ENCODE measurements at places on chromosomes 5 and 9. TPM values are rescaled to one million over a fixed set of nuclear protein-coding genes. Genes with fewer than 3 reads are reported as not detected.

DNA sequence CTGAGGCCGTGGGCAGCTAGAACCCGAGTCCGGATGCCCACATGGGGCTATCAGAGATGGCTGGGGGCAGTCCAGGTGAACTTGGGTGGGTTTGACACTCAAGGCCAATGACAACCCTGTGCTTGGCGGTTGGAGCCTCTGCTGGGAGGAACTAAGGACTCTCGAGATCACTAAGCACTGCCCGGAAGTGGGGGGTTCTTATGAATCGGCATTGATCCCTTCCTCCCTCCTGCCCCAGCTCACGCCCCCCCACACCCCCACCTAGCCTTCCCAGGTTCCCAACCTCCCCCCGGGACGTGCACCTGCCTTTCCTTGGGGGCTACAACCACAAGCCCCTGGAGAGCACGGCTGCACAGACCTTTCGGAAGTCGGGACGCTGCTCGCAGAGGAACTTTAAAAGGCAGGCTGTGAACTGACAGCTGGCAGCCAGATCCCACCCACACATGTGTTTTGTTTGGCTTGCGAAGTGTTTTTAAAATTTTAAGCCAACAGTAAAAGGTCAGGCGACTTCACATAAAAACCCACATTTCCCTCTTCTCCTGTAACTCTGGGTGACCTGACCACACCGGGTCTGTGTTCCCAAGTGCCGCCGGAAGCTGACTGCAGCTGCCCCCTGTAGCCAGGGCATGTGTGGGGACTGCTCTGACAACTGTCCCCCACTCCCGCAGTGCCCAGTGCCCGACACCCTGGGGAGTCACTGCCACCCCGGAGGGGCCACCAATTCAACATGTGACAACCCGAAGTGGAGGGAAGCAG is 5.1 kb upstream of the RALGDS start:
- no peak for DNase-seq

DNA sequence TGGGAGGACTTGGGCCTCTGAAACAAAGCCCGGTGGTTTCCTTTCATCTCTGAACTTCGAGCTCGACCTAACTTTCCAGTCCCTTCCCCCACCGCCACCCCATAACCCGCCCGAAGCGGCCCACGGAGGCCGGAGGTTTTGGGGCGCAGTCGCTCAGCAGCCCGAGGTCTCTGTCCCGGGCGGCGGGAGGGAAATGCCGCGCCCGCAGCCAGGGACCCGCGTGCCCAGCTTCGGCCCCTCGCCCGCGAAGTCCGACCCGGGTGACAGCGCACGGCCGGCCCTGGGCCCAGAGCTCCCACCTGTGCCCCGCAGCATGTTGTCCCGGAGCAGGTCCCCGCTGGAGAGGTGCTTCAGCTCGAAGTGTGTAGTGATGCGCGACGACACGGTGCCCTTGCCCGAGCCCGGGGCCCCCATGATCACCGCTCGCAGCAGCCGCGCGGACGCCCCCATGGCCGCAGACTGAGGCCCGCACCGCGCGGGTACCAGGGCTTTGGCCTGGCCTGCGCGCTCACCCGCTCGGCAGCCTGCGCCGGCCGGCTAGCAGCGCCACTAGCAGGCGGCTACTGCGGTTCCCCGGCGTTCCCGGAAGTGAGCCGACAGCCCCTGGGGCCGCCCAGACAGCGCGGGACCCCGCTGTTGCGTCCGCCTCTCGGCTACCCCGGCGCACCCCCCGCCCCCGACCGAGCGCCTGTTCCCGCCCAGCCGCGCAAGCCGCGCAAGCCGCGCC is at the start of gene AK3:
AK3 (minus strand) TSS at position 565 of the 727 bp plus-strand sequence; CDS start at position 450, 115 bp downstream.
- peak; percentile 85 for DNase-seq

DNA sequence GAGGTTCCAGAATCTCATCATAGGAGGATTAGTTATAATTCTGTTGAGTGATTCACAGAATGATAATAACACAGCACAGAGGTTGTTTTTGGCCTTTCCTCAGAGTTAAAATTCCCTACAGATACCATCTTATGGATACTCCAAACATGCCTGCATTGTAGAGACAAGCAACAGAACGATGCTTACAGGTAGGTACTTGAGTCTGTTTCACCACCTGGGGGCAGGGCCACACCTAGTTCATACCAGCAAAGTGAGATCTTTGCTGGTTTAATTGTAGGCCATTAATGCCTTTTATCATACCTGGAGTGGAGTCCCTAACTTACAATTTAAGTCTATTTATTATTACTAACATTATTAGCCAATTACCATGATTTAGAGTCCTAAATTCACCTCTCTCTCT is 416.5 kb upstream of the TLE4 start:
- no peak for DNase-seq

DNA sequence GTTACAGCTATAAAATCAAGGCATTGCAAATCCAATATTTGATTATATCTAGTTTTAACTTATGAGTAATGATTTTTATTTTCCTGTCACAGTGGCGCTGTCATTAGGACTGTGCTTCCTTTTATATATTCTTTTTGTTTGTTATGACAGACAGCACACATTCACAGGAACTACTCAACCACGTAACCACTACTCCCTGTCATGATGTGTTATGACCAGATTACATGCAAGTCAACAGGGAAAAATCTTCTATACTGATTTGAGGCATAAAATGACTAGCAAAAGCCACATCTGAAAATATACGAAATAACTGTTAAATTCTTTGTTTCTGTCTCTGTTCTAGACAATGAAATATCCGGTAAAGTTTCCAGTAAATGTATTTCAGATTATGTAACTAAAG is 25.4 kb downstream of the SREK1 start:
- no peak for DNase-seq

DNA sequence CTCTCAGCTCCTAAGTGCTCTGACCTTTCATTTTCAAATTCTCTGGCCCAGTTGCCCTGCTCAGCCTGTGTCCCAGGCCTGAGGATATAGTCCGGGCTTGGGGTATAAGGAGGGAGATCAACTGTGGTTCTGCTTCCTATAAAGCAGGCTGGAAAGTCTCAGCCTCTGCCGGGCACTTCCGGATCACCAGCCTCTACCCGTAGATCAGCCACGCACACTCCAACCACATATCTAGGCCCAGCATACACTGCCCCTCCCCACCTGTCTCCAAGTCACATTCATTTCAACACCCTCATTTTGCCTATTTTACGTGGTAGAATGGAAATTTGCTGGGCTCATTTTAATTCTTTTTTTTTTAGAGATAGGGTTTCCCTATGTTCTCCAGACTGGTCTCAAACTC is 3.1 kb downstream of the ZER1 start:
- DNase-seq = no peak

GRCh38 chr5:124736805-124737188 is 9.6 kb downstream of the ZNF608 start:
- DNase-seq = no peak

- no peak for DNase-seq
Measured at GRCh38 chr5:32578363-32578762, 7.0 kb upstream of the SUB1 start.

DNA sequence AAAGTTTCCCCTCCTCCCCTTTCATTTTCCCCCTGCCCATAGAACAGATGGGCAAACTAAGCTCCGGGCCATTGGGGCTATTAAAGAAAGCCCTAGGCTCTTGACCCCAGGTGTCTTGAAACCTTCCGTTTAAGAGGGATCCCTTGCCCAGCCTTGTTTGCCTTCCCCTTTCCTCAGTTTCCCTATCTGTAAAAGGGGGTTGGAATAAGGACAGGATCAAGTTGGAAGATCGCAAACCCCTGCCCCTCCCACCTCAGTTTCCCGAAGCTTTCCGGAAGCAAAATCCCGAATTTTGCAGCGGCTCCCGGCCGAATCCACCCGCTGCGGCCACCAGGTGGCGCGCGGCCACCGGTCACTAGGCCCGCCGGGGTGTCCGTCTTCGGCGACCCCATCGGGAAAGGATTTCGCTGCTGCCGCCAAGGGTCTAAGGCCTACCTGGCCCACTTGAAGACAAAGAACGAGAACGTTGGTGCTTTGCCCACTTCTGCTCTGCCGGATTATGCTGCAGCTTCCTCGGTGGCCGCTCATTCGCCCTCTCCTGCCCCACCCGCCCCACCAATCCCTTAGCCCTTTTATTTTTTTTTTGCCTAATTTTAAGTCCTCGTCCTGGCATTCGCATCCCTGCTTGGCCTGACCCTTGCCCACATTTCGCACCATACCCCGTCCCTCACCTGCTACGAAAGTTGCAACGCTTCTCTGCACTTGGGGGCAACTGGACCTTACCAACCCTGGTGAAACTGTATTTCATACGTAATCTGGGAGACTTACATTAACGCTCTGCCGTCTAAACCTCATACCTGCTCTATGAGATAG is 962 bp upstream of the NR6A1 start:
- peak; percentile 77 for DNase-seq

DNA sequence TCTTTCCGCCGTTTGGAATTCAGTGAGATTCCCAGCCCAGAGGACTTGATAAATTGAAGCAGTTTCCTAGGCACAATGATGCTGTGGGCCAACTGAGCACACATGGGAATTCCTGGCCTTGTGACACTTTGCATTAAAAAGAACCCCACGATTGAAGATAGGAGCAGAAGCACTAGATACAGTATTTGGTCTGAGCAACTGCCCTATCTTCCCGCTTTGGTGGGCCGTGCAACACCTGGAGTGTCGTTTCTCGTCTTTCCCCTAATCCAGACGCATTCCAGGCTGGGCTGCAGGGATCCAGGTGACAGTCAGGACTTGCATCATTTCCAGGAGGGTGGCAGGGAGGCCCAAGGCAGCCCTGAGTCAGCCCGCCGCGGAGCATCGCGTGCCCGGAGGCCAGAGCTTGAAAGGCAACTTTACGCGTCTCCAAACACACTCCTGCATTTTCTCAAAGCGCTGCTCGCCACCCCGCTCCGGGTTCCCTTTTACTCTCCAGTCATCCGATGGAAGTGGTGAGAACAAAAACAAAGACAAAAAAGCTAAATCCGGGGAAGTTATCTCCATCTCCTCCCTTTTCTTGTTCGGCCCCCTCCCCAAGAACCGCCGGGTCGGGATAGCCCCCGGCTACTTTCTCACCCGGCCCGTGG is 753 bp upstream of the STC2 start:
- DNase-seq = peak; percentile 76

DNA sequence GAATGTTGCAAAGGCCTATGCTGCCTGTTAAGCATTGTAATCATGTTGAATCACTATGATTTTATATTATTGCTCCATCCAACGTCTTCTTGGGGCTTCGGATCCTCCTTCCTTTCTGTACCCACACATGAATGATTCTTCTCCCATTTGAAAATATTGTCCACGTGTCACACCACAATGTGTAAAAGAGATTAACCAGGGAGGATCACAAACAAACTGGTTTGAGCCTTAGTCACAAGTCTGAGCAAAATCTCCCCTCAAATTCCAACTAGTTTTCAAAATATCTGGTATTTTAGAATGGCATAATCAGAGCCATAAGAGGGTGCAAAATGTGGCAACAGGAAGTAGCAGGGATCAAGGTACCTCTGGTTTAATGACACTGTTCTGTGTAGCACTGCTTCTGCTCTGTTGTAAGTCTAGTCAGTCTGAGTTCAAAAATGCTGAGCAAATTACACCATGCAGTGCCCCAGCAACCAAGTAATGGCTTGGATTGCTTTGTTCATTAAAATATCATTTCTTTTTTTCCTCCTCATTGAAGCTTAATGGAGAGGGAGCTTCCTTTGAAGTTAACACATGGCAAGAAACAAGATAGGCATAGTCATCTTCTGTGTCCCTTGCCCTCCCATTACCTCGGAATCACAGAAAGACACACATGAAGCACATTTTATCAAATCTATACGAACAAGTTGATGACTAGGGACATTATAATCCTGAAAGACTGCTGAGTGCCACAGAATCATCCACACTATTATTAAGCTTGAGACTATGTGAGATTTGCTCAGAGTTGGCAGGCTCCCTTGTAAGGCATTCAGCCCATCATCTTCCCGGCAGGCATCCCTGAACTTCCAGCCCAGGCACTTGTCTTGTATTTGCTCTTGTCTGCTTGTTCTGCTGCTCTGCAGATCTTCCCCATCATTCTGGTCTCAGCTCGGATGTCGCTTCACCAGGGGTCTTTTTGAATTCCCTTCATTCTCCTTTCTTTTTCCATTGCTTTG is 102.0 kb upstream of the PRLR start:
- DNase-seq = no peak

DNA sequence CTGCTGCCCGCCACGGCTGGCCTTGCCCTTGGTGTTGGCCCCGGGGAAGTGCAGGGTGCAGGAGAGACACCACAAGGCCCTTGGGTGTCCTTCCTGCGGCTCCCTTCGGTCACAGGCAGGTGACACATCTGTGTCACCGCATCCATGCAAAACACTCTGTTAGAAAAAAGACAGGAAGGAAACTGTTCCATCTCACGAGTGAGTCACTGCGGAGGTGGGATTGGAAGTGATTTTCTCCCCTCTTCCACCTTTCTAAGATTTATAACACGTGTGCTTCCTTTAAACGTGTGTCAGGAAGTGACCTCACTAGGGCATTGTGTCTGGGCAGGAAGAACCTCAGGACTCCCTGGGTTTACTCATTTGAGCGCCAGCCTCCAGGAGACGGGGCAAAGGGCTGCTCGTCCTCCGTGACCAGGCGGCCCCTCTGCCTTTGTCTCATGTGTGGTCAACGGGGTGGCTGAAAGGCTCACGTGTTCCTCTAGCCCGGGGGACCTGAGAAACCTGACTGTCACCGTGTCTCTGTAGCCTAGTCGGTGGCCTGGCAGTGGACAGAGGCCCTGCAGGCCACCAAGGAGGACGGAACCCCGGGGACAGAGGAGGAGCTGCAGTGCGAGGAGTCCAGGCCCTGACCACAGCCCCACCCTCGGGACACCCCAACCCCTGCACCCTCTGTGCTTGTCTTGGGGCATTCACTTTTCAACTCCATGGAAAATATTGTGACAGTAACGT is 4.9 kb upstream of the LCN1 start:
- no peak for DNase-seq

GRCh38 chr9:131693651-131694597 is 46.0 kb downstream of the RAPGEF1 start:
- no peak for DNase-seq

DNA sequence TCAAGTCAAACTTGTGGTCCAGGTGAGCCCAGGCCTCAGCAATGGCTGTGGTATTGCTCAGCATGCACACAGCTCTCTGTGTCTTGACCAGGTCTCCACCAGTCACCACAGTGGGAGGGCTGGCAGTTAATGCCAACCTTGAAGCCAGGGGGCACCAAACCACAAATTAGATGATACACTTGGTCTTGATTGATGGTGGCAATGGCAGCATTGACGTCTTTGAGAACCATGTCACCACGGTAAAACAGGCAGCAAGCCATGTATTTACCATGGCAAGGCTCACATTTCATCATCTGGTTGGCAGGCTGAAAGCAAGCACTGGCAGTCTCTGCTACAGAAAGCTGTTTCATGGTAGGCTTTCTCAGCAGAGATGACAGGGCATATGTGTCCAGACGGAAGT is 40.0 kb downstream of the NIM1K start:
- DNase-seq = peak; percentile 55

- no peak for DNase-seq
Measured at GRCh38 chr5:152527358-152528052, 122.4 kb upstream of the NMUR2 start.

- no peak for DNase-seq
Measured at GRCh38 chr5:174636094-174636493, 88.3 kb upstream of the MSX2 start.

- DNase-seq = no peak
Measured at GRCh38 chr5:77329664-77330430, 119.4 kb downstream of the PDE8B start.

GRCh38 chr9:27400334-27400880 is 103.5 kb upstream of the EQTN start:
- no peak for DNase-seq

The GPX8 gene
- 25.9 TPM for total RNA-seq

The MVB12B gene
- total RNA-seq = 4.1 TPM

The PDCD1LG2 gene
- total RNA-seq = not detected

The FAM151B gene
- 1.3 TPM for total RNA-seq

The IL9 gene
- not detected for total RNA-seq

The FOXD4L5 gene
- total RNA-seq = 0.59 TPM

The DMRTA1 gene
- 2.8 TPM for total RNA-seq
